Urothelium cell line (cell line): ENCODE measurements at places on chromosomes 7 and 10.

DNA sequence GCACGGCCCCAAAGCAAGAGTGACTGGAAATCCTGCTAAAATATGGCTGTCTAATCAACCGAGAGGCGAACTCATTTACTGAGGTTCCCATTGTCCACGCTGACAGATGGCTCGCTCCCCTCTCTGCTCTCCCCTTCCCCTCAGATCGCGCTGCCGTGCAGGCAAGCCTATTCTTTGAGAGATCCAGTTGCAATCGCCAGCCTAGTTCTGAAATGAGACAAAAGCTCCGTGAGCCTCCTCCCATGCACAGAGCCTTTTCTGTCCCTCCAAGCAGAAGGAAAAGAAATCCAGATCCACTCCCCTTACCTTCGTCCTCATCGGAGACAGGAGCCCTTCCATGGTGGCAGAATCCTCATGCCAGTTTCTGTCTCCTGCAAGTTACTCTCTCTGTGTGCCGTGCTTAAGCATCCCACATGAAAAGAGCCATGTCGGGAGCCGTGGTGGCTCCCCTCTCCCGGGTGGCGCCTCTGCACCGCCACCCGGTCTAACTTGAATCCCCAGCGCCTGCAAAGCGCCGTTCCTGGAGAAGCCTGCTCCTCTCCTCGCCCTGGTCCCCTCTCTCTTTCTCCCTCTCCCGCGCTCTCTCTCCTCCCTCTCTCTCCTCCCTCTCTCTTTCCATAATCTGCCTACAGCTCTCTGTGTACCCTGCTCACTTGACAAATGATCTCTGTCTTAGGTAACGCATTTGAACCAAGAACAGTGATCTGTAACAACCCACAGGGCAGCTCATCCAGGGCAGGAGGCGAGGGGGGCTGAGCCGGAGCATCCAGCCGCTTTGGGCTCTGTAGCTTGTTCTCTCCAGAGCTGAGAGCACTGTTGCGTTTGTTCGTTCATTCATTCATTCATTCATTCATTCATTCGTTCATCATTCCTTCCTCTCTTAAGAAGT, 156.8 kb downstream of the FRMD4A start:
- DNase-seq: peak; percentile 43

GRCh38 chr7:30703756-30704155, 21.5 kb upstream of the CRHR2 start:
- no peak for DNase-seq

DNA sequence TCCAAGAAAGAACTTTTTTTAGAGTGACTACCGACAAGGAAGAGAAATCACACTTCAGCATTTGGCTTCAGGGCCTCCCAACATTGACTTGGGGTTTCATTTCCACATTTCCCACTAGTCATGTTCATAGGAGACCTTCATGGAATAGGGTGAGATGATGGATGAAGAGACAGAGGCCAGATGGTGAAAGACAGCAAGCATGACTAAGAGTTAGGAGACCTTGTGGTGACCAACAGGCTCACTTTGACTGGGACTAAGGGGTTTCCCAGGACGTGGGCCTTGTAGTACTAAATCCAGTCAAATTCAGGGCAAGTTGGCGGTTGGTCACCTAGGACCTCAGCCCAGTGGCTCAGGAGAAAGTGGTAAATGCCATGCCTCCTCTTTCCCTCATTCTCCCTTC, 3.0 kb upstream of the GIMAP5 start:
- DNase-seq: no peak

- peak; percentile 28 for DNase-seq
Observed at GRCh38 chr7:105015390-105015965, 1.5 kb downstream of the KMT2E start.

DNA sequence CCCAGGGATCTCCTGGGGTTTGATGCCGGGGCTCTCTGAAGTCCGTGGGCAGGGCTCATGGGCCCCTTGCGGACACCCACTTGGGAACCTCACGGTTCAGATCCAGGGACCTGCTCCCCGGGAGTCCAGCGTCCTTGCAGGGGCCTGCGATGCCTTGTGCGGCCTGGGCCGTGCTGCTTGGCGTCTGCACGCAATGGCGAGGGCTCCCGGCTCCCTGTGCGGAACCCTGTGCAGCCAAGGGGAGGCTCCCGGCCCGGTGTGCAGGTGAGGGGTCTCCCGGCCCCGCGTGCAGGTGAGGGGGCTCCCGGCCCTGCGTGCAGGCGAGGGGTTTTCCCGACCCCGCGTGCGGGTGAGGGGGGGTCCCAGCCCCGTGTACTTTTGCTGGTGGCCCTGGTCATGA, 146.7 kb downstream of the DNAJB6 start:
- DNase-seq: no peak

DNA sequence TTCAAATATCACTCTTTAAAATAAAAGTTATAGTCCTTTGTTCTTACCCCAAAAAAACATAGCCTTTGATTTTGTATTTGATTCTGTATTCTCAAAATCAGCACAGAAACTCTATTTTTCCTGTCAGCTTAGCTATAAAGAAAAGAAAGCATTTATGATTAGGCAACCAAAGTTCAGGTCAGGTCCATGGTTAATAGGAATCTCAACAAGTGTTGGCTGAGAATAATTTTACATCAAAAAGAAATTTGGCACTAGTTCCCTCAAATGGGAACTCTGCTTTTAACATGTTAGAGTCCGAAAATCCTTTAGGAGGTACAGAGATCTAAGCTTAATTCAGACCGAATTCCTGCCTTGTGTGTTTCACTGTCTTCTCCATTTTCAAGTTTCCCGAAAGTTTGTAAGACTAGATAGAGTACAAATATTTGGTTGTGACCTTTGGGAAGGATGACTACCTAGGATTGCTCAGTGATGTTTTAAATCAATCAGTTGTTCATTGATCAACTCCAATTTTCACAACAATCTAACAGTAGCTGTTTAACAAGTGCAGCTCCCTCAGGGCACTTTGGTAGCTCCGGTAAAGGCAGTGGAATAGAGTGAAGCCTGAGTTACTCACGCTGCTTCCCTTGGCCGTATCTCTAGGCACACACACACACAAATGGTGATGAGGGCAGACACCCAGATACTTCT, 8.8 kb upstream of the ENO4 start:
- no peak for DNase-seq

GRCh38 chr7:30845426-30846135, 66.1 kb upstream of the AQP1 start:
- peak; percentile 27 for DNase-seq

DNA sequence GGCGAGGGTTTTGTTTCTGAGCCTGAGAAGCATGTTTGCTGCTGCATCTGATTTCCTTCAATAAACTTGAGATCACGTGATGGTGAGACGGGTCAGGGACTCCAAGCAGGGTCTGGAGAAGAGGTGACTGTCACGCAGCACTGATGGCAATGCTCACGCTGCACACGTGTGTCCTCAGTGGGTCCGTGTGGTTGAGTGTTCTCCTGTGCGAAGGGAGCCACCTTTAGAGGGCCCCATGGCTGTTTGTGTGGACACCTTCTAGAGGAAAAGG, 100.4 kb downstream of the WDR37 start:
- DNase-seq: no peak

GRCh38 chr10:102661658-102662028, 17.4 kb downstream of the TRIM8 start:
- DNase-seq: no peak

DNA sequence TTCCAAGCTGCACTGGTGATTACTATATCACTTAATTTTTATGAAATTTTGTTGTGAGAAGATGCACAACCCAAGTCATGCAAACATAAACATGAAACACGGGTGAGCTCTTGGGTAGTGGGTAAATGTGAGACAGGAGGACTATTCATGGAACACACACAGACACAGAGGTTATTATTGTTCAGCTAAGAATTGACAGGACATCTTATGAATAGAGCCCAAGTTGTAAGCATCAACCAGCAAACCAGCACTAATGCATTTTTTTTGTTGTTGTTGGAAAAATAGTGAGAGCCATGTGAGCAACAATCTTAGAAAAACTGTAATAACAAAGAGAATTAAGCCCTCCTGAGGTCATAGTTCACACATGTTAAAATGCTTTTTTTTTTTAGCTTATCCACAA, 1179.7 kb downstream of the GATA3 start:
- DNase-seq: no peak

GRCh38 chr7:27394871-27395270, 152.3 kb downstream of the EVX1 start:
- no peak for DNase-seq

GRCh38 chr10:12635127-12635541, 285.8 kb downstream of the CAMK1D start:
- DNase-seq: no peak

- no peak for DNase-seq
Observed at GRCh38 chr7:117780832-117781231, 92.4 kb downstream of the CTTNBP2 start.

DNA sequence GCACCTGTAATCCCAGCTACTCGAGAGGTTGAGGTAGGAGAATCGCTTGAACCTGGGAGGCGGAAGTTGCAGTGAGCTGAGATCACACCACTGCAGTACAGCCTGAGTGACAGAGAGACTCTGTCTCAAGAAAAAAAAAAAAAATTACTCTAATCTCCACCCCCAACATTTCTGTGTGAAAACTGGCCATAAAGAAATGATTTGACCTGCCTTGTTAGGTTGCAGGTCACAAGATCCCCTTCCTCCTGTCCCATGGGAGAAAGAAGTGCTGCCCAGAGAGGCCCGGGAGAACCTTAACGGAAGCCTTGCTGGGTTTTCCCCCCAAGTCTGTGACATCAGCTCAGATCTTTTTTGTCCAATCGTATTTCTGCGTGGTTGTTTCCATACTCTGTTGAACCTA, 8.7 kb upstream of the CALHM1 start:
- DNase-seq: no peak
